ENCODE measurements at places on chromosomes 11 and 22.

DNA sequence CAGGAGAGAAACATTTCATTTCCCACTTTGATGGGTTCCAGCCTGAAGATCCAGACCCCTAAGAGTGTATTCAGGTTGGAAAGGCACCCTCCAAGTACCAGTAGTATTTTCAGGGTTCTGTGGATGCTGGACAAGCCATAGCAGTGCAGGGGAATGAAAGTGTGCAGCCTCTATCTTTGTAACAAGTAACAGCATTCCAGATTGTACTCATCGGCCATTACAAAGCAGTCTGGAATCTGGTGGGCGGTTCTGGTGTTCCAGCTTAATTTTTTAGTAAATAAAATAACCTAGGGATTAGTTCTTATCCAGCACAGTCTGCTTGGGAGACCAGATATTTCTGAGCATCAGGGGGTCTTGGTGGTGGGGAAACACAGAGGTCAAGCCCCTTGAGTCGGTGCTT is 22.6 kb downstream of the APLNR start:
- no peak for DNase-seq

DNA sequence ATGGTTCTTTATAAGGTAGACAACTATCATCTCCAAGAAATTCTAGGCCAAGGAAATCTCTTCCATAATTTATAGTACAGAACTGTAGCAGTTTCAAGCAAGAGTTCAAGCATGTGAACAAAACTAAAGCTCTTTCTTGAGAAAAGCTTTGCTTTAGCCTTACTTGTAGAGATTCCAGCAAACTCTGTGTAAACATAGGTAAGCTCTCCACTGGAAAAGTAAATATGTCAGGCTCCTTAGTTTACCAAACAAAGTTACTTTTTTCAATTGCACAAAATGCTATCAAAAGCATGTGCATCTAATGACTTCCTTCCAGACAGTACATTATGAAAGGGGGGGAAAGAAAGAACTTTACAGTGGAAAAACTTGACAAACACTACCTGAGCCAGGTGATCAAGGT is 125.0 kb downstream of the SIK3 start:
- no peak for DNase-seq

DNA sequence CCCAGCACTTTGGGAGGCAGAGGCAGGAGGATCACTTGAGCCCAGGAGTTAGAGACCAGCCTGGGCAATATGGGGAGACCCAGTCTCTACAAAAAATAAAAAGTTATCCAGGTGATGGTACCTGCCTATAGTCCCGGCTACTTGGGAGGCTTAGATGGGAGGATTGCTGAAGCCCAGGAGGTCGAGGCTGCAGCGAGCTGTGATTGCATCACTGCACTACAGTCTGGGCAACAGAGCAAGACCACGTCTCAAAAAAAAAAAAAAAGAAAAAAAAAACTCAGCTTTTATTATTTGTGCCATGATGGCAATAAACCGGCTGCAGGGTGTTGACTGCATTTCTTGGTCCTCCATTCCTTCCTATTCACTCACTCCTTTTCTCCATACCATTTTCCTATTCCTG is 33.6 kb upstream of the TFIP11 start:
- no peak for DNase-seq

- no peak for DNase-seq
These were observed 44.5 kb downstream of the SLCO2B1 start for GRCh38 chr11:75195167-75195962.

DNA sequence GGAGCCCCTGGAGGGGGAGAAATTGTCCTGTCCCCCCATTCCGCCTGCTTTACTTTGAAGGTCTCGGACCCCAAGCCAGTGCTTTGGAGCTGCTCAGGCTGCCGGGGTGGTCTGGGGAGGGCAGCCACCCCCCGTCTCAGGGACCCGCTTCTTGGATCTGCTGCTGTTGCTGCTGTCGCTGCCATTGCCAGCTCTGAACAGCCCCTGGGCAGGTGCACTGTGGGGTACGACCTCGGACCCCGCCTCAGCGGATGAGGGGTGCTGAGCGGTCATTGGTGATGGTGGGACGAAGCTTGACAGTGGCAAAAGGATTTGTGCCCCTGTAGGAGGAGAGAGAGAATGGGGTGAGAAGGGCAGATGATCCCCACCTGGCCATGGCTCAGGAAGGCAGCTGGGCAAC is 1.1 kb upstream of the SLC16A8 start:
- no peak for DNase-seq

All from activated CD4-positive, alpha-beta T cell treated with anti-CD3 and anti-CD28 coated beads, Interleukin-2, amount 50 U/mL, for 1 hour (primary cell).